ENCODE measurements at places on chromosomes 12 and 14.

DNA sequence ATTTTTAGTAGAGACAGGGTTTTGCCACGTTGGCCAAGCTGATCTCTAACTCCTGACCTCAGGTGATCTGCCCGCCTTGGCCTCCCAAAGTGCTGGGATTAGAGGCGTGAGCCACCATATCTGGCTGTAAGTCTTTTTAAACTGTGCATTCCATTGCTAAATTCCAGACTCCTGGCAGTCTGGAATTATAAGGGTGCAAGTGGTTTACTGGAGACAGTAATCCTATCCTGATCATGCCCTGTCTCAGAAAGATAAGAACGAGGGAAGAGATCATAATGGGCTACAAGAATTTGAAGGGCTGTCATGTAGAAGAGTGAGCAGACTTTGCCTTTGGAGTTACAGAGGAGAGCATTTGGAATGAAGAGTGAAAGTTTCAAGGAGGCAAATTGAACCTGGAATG, 6.8 kb upstream of the SLC4A8 start:
- no peak for DNase-seq

- peak; percentile 93 for DNase-seq
Observed at GRCh38 chr14:49633640-49634546, 1.2 kb downstream of the DNAAF2 start.

- no peak for DNase-seq
Observed at GRCh38 chr12:126114441-126114840, 1049.2 kb downstream of the AACS start.

DNA sequence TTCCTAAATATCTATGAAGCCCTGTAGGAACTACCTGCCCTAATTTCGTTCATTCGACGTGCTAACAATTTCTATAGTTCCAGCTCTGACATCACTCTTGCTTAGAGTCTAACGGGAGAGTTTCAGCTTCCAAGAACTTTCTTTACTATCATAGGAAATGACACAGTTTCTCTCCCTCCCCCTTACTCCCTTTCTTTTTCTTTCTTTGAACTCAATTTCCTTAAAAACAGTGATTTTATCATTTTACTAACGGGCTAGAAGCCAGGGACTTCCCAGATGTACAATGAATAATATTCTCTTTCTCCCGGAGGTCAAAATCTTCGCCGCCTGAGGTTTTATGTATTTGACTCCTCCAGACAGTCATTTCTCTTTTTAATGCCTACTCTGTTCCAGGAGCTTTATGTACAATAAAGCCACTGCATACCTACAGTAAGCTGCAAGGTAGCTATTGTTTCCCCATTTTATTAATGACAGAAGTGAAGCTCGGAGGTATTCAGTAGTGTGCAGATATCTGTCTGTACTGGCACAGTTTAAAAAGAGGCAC, 15.7 kb downstream of the SMCO2 start:
- no peak for DNase-seq

DNA sequence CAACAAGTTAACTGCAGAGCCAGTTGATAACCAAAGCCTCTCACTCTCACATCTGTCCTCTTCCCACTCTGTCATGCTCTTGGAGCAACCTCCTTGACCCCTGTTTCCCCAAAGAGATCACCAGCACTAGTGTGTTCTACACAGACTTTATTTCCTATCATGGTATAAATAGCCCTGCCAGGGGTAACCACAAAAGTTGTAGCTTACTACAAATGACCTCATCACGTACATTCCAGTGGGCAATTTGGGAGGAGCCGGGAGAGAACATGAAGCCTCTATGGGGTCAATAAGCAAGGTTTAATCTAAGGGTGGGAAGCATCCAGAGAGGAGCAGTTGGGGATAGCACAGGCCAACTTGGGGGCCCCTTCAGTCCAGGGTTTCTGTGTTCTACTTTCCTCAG, 186.5 kb downstream of the KCNA5 start:
- no peak for DNase-seq

- no peak for DNase-seq
Observed at GRCh38 chr14:81005540-81006228, 50.3 kb downstream of the TSHR start.

- no peak for DNase-seq
Observed at GRCh38 chr12:8813572-8814357, 8.7 kb upstream of the A2ML1 start.

DNA sequence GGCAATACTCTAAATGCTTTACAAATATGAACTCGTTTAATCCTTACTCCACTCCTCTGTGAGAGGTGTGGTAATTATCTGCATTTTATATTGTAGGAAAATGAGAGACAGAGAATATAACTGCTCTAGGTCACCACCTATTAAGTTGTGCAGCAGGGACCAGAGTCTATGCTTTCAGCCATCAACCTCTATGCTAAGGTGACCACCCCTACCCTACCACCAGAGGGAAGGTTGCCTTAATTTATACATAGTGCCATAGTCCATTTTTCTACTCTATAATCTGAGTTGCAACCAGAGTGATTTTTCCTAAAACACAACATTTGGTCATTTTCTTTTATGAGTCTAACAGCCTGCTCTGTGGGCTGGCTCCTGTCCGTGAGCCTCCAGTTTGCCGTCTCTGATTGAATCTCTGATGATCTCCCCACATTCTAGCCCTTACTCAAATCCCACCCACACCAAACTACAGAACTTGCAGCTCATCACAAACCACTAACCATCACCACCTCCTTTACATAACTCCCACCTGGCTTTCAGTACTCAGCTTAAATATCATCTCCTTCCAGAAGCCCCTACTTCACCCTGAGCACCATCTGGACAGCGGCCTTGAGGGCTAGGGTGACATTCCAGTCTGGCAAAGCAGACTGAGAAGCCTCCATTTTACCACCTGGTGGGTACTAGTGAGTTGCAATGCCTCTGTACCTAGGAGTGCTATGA, 126.6 kb downstream of the PPM1H start:
- DNase-seq, result no peak

- DNase-seq, result no peak
Observed at GRCh38 chr12:93247313-93247991, 130.3 kb upstream of the NUDT4 start.

DNA sequence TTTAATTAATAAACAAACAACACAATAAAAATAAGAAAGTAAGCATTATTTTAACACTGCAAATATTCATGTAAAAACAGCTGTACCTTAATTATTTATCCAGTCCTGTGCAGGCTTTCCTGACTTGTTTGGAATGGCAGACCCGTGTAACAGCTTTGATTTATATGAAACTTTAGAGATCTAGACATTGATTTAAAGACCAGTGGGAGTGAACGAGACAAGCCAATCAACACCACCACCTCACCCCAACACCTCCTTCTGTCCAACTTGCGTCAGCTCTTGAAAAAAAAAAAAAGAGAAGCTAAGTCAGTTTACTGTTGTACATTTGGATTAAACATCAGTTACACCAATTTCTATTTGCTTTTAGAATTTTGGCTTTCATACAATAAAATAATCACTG, 22.3 kb downstream of the SLC38A4 start:
- DNase-seq, result no peak

DNA sequence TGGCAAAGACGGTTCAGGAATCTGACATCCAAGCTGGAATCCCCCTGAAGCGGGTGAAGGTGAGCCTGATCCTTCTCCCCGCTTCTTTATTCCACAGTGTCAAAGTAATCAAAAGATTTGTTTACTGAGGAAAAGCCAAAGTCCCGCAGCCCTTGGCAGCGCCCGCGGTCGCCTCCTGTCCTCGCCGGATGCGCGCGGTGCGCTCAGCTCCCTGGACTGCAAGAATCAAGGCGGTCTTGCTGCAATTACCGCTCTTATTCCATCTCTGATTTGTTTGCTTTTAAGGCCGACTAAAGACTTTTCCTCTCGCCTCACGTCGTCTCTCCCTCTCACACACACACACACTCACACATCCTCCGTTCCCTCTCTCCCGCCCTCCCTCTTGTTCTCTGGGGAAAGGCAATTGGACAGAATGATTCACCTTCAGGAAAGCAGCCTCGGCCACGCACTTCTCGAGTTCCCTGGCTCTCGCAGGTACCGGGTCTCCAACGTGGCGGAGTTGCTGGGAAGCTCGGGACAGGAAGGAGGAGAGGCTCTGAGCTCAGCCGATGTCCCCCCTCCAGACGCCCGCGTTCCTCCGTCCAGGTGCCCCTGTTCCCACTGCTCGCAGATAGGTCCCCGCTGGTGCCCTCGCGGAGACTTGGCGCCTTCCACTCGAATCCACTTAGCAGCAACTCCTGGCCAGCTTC, 68.6 kb upstream of the USP15 start:
- no peak for DNase-seq

DNA sequence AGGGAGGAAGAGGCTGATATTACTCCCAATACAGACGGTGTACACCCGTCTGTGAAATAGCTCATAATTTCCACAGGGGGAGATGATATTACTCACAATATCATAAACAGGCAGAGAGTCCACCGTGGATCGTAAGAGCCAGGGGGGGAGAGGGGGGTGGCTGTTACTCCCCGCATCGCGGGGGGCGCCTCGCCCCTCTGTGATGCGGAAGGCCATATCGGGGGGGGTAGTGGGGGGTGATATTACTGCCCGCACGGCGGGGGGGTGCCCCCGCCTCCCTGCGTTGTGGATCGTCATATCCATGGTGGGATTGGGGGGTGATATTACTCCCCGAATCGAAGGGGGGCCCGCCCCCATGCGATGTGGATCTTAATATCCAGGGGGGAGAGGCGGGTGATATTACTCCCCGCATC, 91.9 kb downstream of the FRMD6 start:
- DNase-seq, result no peak

GRCh38 chr14:97138801-97139200, 341.6 kb downstream of the VRK1 start:
- DNase-seq, result no peak

DNA sequence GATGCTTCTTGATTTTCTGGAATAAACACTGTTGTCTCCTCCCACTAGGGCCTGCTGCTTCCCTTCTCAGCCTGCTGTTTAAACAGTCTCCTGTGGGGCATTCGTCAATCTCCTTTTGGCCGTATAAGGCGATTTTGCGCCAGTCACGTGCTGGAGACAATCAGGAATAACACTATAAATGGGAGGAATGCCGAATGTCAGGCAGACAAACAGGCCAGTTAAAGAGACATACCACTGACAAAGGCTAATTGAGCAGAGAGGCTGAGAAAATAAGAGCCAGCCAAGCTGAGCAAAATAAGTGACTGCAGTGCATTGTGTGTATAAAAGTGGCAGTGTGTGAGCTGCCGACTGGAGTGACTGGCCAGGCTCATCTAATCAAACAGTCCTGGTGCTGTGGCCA, 23.3 kb downstream of the DMAC2L start:
- no peak for DNase-seq

DNA sequence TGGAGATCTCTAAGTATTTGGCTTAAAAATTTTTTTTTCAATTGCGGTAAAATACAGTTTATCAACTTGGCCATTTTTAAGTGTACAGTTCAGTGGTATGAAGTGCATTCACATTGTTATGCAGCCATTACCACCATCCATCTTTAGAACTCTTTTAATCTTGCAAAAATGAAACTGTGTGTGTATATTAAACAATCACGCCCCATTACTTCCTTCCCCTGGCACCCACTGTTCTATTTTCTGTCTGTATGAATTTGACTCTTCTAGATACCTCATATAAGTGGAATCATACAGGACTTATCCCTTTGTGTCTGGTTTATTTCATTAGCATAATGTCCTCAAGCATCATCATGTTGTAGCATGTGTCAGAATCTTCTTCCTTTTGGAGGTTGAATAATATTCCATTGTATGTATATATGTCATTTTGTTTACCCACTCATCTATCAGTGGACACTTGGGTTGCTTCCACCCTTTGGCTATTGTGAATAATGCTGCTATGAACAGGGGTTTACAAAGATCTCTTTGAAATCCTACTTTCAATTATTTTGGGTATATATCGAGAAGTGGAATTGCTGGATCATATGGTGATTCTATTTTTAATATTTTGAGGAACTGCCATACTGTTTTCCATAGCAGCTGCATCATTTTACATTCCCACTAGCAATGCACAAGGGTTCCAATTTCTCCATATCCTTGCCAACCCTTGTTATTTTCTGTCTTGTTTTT, 62.9 kb downstream of the SAMD4A start:
- DNase-seq, result no peak

GRCh38 chr12:38664661-38665269, 240.6 kb downstream of the CPNE8 start:
- no peak for DNase-seq

All from activated naive CD4-positive, alpha-beta T cell (primary cell).